ENCODE measurements at places on chromosomes 2 and 18.
A peak's percentile ranks its signal among the peaks of the same experiment; 100 is the strongest.

- DNase-seq, result no peak
Measured at GRCh38 chr2:40431600-40431955, 20.3 kb downstream of the SLC8A1 start.

DNA sequence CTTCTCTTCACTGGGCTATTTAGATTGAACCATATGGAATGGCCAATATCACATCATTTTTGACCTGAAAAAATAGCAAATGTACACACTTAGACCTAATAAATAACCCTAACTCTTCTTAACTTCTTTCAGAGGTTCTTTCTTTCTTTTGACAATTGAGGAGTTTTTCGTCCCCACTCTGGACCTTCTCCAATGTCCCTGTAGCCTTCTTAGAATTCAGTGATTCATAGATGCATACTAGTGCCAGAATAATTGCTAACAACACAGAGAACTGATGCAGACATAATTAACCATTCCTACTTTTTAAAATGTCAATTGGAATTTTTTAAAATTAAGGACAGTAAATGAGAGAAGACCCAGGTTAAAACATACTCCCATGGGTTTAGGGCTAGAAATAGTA is 20.0 kb downstream of the DAPL1 start:
- no peak for DNase-seq

DNA sequence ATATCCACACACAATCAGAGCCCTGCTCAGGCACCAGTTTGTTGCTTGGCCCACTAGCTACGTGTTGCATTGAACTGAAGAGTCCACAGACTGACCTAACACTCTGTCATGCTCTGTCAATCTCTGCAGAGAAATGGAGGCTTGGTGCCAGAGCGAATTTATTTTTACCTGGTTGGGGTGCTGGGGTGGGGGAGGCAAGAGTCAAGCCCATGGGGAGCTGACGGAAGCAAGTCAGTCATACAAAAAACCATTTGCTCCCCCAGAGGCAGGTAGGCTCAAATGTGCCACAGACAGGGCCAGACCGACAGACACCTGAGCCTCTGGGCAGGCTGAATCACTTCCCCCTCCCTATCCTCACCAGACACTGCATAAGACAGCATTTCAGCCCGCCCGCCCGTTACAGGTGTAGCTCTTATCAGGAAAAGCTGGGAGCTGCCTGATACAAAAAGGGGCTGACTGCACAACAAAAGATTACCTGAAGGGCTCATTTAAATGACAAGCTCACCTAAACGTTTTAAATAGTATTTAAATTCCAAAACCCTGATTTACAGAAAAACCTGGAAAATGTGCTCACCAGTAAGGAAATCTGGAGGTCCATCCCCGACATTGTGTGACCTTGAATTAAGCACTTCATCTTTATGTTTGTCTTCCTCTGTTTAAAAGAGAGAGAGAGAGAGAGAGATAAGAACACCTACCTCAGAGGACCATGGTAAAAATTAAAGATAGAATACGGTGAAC is 2.1 kb upstream of the PCBP1 start:
- DNase-seq, result peak; percentile 83

DNA sequence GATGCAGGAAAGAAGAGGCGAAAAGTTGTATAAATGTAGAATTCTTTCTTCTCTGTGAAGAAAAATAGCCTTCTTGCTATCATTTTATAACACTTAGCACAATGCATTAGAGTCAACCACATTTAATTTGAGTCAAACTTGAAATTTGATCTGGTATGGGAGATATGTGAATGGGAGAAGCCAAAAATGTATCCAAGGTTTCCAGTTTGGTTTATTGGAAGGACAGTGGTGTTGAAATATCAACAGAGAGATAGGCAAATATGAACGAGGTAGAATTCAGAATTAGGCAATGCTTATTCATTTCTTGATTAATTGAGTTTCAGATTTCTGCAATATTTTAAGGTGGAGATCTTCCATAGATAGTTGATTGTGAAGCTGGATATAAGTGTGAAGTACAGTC is 991.9 kb upstream of the CHAC2 start:
- DNase-seq, result no peak

GRCh38 chr18:31983020-31983419 is 35.6 kb upstream of the RNF125 start:
- no peak for DNase-seq

DNA sequence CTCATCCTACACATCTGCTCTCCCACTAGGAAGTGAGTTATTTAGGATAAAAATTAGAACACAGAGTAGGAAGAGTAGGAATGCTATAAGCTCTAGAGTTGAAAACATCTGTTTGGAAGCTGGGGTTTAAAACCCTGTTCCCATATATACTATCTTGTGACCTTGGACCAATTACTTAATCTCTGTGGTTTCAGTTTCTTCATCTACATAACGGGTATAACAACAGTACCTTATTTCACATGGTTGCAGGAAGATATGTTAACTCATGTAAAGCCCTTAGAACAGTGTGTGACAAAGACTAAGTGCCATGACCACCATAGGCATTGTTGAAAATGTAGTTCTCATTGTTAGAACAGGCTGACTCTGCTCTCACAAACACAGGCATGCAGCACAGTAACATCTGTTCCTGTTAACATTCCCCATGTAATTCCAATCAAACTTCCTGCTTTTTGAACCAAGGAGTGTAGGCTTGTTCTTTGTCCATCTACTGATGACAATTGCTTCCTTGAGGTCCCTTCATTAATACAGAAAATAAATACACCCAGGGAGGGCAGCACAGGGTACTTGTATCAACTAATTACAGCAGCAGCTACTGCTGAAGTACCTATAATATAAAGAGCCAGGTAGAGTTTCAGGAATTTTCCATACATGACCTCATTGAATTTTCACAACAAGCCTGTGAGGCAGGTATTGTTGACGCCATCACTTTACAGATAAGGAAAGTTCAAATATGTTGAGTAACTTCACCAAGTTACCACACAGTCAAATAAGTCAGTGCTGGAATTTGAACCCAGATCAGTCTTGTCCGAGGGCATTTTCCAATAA is 204.2 kb downstream of the L3MBTL4 start:
- DNase-seq, result no peak

GRCh38 chr2:1498176-1498575 is 84.9 kb downstream of the TPO start:
- no peak for DNase-seq

DNA sequence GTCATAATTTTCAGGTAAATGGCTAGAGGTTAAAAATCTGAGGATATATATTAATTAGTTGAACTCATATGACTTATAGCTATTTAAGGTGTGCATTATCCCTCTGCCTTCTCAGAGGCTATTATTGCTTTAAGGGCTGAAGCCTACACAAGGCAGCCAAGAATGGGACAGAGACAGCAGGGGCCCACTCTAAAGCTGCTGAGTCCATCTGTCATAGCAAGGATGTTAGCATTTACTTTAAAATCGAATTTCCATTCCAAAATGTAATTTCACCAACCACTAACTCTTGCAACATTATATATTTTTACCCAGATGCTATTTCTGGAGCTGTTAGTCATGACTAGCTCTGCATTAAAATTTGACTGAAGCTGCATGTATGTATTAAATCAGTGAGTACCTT is 236.3 kb upstream of the FSIP2 start:
- DNase-seq, result no peak

DNA sequence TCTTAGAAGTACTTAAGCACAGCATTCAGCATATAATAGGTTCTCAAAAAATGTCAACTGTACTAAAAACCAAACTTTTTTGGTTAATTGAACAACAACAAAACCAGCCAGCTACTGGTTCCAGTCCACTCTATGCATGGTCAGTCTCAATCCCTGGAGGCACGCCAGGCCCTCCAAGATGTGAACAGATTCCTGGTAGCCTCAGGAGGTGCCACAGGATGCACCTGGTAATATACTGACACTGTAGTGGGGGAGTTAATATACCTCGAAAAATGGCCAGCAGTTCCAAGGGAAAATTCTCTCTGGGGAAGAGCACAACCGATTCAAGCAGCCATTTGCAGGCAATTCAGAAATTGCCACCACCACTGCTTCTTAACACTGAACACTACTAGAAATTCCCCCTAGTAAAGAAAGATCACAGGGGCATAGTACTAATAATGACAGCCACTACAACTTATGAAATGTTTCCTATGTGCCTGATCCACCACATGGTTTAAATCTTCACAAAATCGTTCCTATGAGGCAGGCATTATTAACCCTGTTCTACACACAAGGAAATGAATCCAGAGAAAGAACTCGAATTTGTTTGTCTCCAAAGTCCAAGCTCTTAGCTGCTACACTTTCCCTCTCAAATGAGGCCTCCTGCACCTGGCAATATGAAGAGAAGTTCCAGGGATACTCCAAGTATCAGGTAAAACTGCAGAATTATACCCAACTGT is 3.4 kb downstream of the MGAT4A start:
- DNase-seq, result no peak

- no peak for DNase-seq
Measured at GRCh38 chr2:37656512-37657423, 14.7 kb downstream of the CDC42EP3 start.

- no peak for DNase-seq
Measured at GRCh38 chr2:195450552-195451113, 206.4 kb upstream of the SLC39A10 start.

GRCh38 chr18:63588909-63589308 is 1.8 kb downstream of the SERPINB13 start:
- DNase-seq, result no peak

DNA sequence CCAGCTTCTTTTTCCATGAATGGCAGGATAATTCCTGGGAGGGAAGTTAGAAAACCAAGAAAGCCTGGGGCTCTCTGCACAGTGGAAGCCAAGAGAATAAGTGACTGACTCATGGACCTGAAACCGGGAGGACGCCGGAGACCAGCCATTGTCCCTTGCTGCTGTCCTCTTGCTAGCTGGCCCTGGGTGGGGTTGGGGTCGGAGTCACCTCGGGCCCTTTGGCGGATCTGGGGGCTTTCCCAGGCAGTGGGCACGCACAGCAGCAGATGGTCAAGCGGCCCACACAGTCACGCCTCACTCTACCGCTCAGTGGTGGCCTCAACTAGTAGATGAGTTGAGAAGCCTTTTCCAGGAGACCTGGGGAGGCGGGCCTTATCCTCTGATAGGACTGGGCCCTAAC is 15.6 kb downstream of the EFHD1 start:
- no peak for DNase-seq

DNA sequence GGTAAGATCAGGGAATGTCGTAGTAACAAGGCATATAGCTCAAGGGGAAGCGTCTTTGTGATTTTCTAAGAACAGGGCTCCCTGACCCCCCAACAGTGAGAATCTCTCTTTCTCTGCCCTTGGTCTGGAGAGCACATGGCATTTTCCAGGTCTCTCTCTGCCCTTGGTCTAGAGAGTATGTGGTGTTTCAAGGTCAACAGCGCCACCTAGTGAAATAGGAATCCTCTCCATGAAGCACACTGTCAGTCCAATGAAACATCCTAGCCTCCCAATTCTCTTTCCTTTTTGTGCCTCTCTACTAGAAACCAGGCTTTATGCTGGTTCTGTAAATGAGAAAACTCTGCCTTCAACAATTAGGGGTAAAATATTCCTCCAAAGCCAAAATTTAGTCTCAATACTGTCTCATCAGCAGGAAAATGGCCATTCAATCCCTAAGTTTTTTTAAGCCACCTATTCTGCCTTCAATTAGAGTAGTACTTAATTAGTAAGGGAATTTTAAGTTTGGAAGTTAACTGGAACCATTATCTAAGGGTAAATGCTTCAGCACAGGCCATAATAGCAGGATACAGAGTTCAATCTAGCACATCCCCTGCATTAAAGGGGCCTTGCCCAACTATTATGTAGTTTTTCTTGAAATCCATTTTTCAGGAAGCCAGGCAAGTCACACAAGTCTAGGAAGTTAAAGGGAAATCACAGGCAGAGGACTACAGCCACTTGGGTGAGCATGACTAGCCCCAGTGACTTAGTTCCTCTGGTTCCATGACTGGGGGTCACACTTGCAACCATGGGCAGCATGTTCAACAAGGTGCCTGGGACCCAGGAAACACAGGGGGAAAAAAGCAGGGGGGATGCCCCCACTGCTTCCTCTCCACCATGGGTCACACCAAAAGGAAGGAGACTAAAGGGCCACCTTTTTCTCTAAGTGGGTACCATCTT is 12.4 kb downstream of the DYM start:
- no peak for DNase-seq

DNA sequence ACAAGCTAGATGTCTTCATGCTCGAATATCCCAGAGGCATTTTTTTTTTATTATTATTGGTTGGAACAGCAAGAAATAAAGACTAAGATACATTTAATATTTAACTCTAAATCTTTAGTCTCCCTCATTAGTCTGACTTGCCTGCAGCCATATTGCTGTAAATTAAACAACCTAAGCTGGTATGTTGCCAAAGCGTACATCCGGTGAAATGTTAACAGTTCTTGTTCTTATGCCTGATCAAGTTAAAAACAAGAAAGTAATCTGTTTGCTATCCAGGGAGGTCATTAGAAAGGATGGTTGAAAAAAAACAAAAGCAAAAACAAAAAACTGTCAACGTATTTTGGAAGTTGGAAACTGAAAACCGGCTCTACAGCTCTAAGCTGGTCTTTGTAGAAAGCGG is 125.9 kb upstream of the NABP1 start:
- DNase-seq, result no peak

DNA sequence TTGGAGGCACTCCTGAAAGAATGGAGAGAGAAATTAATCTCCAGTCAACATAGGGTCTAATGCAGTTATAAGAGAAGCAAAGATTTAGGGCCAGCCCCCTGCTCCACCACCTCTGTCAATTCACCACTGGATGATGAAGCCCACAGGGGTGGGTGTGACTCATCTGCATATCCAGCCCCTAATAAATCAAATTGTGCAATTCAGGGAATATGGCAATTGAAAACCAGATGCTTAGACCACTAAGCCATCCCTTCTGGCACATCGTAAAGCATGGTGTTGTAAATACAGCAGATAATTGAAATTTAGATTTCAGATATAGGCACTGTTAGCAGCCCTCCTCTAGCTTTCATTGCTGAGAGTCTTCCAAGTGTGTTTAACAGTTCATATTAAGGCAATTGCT is 541.4 kb downstream of the PARD3B start:
- DNase-seq, result no peak

GRCh38 chr2:232518844-232519243 is 1.3 kb upstream of the PRSS56 start:
- no peak for DNase-seq

DNA sequence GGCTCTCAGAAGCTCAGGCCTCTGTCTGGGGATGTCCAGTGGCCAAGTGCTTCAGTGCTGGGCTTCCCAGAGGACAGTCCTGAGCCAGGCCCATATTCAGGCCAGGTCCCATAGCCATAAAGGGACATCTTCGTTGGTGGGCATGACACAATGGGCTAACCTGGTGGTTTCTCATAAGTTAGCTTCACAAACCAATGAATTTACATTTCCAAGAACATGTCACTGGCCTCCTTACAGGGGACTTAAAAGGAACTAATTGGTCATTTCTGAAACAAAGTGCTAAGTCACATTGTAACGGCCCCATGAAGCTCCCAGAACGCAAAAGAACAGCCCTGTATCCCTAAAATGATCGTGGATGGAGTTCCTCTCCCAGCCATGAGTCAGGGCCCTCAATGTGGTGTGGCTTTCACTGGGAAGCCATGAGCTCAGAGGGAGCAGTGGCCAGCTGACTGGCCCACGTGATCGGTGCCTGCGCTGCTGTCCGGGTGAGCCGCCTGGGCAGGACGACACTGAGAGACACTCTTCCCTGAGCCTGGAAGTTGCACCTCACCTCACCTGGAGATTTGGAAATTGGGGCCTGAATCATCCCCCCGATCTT is 163.7 kb upstream of the APCDD1 start:
- DNase-seq, result no peak

- DNase-seq, result no peak
Measured at GRCh38 chr2:218436992-218437391, 18.1 kb downstream of the VIL1 start.

GRCh38 chr2:96771796-96772618 is 11.3 kb downstream of the CNNM4 start:
- DNase-seq, result no peak

- DNase-seq, result no peak
Measured at GRCh38 chr18:59547581-59548182, 149.5 kb downstream of the CCBE1 start.

All from activated CD8-positive, alpha-beta memory T cell treated with anti-CD3 and anti-CD28 coated beads for 24 hours (primary cell).